Skeletal muscle cell (primary cell): ENCODE measurements at places on chromosomes 11 and 22.
A peak's percentile ranks its signal among the peaks of the same experiment; 100 is the strongest.

DNA sequence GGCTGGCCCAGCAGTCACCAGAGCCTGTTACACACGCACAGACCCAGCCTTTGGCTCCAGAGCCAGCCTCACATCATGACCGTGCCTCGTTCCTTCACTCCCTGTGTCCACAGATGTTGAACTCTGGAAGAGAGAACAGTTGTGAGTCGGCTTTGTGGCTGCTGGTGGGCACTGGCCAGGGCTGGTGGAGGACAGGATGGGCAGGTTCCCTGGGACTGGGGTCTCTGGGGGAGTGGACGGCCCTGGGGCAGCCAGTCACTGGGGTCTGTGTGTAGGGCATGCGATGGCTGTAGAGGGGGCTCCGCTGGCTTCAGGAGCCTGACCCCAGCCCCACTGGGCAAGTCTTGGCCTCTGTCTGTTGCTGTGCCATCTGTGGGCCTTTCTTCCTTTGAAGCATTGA lies 1070.1 kb downstream of the BRD1 start:
- DNase-seq: no peak

DNA sequence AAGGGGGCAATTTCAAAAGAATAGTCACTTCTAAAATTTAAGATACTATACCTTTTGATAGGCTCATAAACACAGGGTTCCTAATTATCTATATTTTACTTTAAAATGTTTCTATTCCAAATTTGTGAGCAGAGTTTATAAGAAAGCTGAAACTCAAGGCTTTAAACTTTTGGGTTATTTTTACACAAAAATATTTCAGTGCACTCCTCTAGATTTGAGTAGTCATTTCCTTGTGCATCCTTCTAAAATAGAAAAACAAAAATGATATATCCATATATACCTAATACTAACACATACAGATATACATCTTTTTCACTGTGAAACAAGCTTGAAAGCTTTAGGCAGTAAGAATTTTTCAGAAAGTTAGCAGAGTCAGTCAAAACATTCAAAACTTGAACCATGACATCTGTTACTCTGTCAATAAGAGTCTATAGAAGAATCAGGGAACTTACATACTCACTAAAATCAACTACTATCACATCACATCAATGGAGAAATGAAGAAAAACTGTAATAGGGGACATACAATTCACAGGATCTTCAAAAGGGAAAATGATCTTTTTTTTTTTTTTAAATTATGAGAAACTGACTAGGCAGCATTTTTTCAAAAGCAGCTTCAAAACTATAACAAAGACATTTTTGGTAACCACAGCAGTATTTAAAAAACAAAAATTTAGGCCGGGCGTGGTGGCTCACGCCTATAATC lies 5.1 kb downstream of the PHF21A start:
- DNase-seq: no peak

DNA sequence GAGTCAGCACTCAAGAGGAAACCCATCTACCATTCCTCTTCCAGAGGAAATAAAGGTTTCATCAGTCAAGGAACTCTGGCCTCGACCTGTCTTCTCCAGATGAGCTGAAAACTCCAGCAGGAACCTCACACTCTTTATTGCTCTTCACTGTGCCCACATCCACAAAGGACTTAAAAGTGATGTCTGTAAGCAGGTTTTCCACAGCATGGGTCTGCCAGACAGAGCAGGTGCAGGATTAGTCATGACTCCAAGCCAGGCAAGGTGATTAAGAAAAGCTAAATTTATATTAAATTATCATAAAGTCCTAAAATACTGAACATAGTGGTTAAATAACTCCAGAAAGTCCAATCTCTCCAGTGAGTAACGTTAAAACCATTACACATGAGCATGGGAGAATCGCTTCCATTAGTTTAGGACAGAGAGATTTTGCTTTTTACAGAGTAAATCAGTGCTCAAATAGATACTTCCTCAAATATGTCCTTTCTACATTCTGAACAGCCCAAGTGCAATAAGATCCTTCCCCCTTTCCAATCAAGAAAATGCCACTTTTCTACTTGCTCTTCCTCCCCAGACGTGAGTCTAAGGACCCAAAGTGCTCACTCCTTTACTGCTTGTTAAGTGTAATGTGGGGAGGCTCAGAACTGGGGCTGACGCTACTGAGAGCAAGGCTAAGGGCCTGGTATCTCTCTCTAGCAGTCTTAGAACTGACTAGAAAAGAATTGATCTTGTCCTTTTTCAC lies 10.7 kb upstream of the CKAP5 start:
- DNase-seq: no peak

DNA sequence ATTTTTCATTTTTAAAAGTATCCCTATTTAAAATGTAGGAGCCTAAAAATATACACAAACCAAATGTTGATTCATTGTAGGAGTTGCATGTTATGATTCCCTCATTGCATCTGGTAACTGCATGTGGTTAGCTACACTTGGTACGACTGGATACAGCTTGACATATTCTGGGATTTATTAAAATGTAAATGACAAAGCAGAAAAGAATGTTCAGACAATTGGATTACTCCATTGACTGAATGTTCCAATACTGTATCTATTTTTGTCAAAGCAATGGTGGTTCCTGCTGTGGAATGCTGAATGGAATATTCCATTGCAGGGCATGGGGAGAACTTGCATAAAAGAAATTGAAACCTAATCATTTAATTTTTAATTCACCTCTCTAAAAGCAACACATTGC lies 30.8 kb downstream of the BLID start:
- peak; percentile 87 for DNase-seq

DNA sequence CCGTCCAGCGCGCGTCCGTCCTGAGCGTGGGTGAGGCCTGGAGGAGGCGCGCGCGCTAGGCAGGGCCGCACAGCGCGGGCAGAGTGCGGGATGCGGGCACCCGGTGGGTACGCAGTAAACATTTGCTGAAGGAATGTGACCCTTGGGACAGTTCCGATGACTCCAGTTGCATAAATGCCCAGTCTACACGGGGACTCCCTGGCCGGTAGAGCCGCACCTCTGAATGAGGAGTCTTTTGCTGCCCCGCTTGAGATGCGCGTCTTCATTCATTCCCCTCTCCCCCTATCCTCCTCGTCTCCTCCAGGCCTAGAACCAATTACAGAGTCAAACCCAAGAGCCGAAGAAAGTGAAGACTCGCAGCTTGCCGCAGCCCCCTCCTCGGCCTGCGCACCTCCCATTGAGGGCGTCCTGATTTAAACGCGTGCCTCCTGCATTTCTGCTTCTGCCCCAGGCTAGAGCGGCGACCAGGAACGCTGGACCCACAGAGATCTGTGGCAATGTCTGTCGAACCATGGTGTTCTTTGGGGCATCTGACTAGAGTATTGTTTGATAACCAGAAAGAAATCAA lies 729 bp upstream of the CHKB start:
- no peak for DNase-seq

- DNase-seq: no peak
These were observed 1.9 kb upstream of the PTGDR2 start for GRCh38 chr11:60857378-60858232.

GRCh38 chr11:3213659-3214419 lies 4.8 kb downstream of the MRGPRG start:
- DNase-seq: no peak

DNA sequence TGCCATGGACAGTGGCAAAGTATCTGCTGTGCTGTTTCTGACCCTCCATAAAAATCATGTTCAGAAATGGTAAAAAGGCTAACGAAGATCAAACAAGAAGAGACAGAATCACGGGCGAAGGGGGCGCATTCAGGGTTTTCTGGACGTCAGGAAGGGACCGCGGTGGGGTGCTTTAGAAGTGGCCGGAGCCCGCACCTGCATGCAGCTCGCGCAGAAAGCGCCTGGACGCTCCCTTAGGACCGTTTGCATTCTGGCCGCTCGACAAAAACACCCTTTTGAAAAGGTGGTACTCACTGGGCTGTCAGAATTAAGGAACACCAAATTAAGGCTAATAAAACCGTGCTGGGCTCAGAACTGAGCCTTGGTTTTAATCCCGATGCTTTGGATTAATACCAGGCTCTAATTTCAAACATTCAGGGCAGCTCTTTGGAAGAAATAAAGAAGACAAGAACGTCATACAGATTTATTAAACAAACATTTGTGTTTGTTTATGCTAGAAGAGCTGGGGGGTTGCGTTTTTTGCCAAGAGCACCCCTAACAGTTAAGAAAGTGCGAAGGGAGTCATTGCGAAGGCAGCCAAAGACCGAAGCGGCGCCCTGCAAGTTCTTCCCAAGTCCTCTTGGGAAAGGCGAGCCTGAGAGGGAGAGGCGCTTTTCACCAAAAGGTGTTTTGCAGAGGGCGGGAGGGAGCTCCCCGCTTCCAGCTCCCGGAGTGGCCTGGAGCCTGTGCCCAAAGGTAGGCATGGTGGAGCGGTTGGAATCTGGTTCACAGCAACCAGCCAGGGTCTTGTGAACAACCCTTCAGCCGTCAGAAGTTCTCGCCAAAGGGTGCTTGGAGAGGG lies 47.7 kb upstream of the DBX1 start:
- DNase-seq: no peak

GRCh38 chr11:88015170-88015569 lies 160.1 kb downstream of the RAB38 start:
- no peak for DNase-seq

GRCh38 chr11:119000906-119001305 lies 3.0 kb downstream of the CENATAC start:
- DNase-seq: no peak

DNA sequence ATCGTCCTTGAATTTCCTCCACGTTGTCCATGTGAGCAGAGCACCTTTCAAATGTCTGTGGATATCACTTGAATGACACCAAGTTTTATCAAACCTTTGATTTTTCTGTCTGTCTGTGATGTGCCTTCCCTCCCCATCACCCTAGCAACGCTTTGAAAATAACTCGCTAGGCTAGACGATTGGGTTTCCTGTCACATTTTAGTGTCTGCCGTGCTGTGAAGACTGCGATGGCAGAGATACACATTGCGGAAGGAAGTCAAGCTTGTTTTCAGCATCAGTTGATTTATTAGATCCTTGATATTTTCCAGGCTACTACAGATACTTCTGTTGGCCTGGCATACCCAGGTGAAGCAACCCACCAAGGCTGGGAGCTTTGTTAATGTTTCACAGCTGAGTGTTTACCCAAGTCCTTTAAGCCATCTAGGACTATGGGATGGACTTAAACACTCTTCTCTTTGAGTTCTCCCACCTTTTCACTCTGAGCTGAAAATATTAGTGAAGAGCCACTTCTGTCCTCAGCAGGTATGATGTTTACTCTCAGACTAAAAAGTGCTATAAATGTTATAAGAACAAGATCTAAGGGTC lies 93.6 kb upstream of the CD44 start:
- DNase-seq: no peak

DNA sequence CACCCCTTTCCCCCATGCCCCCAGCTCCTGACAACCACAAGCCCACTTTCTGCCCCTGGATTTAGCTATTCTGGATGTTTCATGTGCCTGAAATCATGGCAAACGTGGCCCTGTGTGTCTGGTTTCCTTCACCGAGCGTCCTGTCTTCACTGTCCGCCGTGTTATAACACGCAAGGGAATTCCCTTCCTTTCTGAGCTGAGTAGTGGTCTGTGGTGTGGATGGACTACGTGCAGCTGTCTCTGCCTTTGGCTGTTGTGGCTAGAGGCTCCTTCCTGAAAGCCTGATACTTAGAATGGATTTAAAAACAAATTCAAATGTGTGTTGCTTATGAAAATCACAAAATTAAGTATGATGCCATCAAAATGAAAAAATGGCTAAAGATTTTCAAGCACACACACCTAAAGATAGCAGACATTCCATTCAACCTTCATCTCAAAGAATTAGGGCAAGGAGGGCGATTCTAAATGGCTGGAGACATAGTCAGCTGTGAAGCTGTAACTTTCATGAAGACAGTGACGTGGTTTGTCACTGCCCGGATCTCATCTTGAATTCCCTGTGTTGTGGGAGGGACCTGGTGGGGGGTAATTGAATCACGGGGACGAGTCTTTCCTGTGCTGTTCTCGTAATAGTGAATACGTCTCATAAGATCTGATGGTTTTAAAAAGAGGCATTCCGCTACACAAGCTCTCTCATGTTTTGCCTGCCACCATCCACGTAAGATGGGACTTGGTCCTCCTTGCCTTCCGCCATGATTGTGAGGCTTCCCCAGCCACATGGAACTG lies 30.5 kb downstream of the KCNQ1 start:
- DNase-seq: no peak
